ENCODE measurements at places on chromosomes 6 and 20.

- DNase-seq, result no peak
Measured at GRCh38 chr6:2771079-2771478, 5.9 kb downstream of the WRNIP1 start.

- DNase-seq, result no peak
Measured at GRCh38 chr6:129309154-129309553, 400.8 kb downstream of the ARHGAP18 start.

DNA sequence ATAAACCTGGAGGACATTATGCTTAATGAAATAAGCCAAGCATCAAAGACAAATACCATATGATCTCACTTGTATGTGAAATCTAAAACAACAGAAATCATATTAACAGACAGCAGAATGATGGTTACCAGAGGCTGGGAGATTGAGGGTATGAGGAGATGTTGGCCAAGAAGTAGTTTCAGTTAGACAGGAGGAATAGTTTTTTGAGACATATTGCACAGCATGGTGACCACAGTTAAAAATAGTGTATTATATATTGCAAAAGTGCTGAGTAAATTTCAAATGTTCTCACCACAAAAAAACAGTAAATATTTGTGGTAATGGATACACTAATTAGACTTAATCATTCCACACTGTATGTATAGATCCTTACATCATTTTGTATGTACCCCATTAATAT, 1.8 kb downstream of the GABRR1 start:
- DNase-seq, result no peak

DNA sequence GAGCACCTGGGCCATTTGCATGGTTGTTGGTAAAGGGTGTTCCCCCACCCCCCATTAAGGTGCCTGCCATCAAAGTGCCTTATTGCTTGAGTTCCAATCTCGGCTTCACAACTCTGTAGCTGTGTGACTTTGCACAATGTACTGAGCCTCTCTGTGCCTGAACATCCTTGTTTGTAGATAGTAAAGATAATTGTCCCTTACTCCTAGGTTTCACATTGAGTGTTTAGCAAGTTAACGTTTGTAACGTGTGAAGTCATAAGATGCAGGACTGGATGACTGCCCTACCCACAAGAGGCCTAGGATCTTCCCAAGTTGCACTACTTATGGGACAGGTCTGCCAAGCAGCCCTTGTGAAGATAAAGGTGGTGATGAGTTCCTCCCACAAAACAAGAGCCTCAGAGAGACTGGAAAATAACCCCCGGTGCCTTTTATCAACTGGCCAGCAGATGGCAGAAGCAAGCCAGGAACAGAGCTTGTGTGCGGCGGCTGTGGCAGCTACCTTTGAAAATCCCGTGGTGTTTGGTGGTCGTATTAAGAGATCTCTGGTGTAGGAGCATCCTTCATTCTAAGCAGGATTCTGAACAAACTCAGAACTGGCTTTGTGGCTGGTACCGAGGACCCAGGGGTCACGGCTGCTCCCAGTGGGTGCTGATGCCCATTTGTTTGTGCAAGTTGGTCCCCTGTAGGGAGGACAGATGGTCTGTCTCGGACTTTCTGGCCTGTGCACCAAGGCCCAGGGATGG, 99.1 kb downstream of the CDH26 start:
- DNase-seq, result no peak

DNA sequence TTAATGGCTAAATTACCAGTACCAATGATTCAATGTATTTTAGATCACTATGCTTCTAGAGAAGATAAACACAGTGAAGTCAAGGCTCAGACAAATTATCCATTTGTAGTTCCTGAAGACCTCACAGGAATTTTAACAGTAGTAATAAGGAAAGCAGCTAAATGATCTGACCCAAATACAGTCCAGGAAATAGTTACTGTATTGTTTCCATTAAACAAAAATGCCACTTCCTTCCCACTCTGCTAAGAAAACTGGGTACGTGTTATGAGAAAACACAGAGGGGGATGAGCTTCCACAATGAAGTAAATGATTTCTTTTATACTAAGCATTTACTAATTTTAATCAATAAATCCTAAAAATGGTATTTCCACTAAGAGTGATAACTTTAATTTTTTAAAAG, 127.9 kb downstream of the CDK19 start:
- DNase-seq, result no peak

DNA sequence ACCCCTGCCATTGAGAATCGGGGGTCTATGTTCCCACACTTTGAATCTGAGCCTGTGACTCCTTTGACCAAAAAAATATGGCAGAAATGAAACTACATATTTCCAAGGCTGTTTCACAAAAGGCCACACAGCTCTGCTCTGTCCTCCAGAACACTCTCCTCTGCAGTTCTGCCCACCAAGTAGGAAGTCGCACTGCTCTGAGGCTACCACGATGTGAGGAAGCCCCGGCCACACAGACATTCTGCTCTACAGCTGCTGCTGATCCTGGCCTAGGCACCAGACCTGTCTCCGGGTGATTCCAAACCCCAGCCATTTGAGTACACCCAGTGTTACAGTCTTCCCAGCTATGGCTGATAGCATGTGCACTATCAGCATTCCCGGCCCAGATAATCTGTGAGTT, 85.1 kb downstream of the LYRM4 start:
- DNase-seq, result no peak

DNA sequence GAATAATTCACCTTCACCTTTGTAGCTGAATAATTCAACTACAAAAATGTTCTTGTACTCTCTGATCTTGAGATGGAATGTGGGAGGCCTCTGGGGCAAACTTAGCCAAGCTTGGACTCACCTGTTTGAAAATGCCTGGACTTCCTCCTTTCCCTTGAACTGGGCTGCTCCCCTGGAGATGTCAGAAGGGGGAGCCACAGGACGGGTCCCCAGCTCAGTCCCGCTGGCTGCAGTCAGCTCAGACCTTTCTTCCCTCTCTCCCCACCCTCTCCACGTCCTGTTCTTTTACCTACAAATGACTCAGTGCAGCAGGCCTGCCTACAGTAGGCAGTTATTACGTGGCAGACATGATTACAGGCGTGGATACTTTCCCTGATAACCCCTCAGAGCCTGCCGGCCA, 131.5 kb upstream of the RALGAPA2 start:
- DNase-seq, result no peak

DNA sequence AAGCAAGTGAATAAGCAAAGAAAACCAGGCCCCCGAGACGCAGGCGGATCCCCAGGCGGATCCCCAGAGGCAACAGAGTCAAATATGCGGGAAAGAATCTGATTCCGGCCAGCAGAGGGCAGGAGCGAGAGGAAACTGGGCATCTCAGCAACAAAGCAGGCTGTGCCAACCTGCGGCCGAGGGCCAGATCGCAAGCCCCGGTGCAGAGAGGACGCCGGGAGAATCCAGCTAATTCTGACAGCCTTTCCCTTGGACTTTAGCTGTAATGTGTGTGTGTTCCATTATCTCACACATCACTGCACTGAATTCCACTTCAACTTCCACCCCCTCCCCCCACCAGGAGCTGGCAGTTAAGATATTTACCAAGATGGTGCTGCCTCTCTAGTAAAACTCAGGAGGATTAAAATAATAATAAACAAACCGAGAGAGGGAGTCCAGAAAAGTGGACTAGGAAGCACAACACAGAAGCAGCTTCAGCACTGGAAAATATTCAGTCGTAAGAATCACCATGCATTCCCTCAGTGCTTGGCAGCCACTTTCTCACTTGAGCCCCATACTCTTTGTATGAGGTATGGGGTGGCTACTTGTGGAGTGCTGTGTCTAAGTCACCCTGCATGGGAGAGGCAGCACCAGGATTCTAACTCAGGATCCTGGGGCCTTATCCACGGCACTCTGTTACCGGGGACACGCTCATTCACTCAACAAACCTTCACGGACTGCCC, 66.2 kb upstream of the SNX9 start:
- peak; percentile 46 for DNase-seq

DNA sequence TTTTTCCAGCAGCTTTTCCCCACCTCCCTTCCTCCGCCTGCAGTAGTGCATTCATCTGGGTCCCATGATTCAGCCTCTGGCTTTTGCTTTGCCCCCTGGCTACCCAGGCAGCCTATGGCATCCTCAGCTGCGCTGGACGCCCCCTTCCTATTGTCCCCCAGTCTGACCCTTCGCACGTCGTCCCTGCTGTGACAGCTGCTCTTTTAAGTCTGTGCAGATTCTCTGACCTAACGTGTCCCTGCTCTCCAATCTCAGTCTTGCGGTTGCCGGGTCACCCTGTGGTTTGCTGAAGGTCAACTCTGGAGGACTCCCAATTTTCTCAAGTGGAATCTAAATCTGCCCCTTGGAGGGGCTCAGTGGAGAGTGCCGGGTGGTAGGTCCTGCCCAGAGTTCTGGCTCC, 294.3 kb downstream of the CDC5L start:
- no peak for DNase-seq

- DNase-seq, result no peak
Measured at GRCh38 chr6:106572875-106573585, 56.3 kb downstream of the RTN4IP1 start.

DNA sequence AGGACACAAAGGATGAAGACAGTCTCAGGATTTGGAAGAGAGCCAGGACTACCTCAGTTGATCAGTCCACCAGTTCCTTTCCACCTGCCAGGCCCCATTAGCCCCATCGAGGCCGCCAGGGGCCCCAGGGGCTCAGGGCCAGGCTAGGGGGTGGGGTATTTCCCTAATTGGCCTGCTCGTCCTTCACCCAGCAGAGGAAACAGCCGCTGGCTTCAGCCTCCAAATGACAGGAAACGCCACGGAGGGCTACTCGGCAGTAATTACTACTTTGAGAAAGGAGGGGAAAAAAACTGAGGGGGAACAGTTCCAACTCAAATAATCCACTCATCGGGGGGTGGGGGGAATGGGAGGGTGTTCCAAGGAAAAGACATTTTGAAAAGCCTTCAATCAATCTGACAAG, 42.7 kb downstream of the MAFB start:
- no peak for DNase-seq
